ENCODE measurements at places on chromosomes 16 and 17. TPM values are rescaled to one million over a fixed set of nuclear protein-coding genes. Genes with fewer than 3 reads are reported as not detected.

CBX2 gene
- polyA plus RNA-seq: 0.13 TPM

CASKIN2 gene
- 2.0 TPM for polyA plus RNA-seq

- DNase-seq: no peak
- H3K4me3 ChIP-seq: peak overlapping the region; percentile 82
- H3K27me3 ChIP-seq: no peaks in the 10 kb centered on the region
- H3K4me1 ChIP-seq: peaks cover 4% of the 10 kb centered on the region
- H3K27ac ChIP-seq: peak overlapping the region; percentile 43
These were observed 731 bp upstream of the EXOC7 start for GRCh38 chr17:76104140-76104895.

GRCh38 chr16:16095646-16096045 is 127.6 kb downstream of the ABCC6 start:
- no peaks in the 10 kb centered on the region for H3K27me3 ChIP-seq
- peak overlapping the region; percentile 40 for H3K27ac ChIP-seq
- H3K36me3 ChIP-seq: no peaks in the 10 kb centered on the region
- peak; percentile 25 for DNase-seq

DNA sequence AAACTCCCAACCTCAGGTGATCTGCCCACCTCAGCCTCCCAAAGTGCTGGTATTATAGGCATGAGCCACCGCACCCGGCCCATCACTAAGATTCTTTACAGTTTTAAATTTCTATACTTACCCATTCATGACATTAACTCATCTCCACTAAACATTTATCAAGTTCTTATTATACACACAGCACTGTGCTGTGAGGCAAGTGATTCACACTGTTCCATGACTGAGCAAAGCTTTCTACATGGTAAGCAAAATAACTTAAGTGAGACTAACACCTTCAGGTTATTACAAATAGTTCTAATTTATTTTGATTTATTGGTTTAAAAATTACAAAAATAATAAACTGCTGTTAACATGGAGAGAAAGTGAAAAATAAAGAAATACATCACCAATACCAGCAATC is 33.5 kb downstream of the MARVELD3 start:
- no peaks in the 10 kb centered on the region for H3K27me3 ChIP-seq
- no peaks in the 10 kb centered on the region for H3K4me1 ChIP-seq
- DNase-seq: no peak
- no peak overlapping the region for H3K27ac ChIP-seq
- H3K4me3 ChIP-seq: no peak overlapping the region

- H3K27ac ChIP-seq: no peak overlapping the region
- no peaks in the 10 kb centered on the region for H3K36me3 ChIP-seq
- DNase-seq: peak; percentile 35
- peak overlapping the region; percentile 74 for H3K4me3 ChIP-seq
- H3K27me3 ChIP-seq: no peaks in the 10 kb centered on the region
These were observed 511.1 kb downstream of the CDH13 start for GRCh38 chr16:83137894-83138293.

- no peak overlapping the region for H3K4me3 ChIP-seq
- peak; percentile 32 for DNase-seq
- H3K36me3 ChIP-seq: no peaks in the 10 kb centered on the region
These were observed 840 bp upstream of the CDH5 start for GRCh38 chr16:66365651-66366050.
